ENCODE measurements at places on chromosomes 4 and X.

- DNase-seq = no peak
Observed at GRCh38 chr4:154998284-154998683, 210.2 kb upstream of the NPY2R start.

GRCh38 chr4:74353858-74354257 lies 11.1 kb upstream of the EREG start:
- no peak for DNase-seq

- no peak for DNase-seq
Observed at GRCh38 chr4:170691168-170691567, 601.4 kb upstream of the AADAT start.

GRCh38 chr4:150251752-150252190 lies 173.5 kb downstream of the DCLK2 start:
- no peak for DNase-seq
